ENCODE measurements at places on chromosomes 4 and X.

- no peak for ATAC-seq
Observed at GRCh38 chrX:290476-291166, 9.4 kb downstream of the PLCXD1 start.

DNA sequence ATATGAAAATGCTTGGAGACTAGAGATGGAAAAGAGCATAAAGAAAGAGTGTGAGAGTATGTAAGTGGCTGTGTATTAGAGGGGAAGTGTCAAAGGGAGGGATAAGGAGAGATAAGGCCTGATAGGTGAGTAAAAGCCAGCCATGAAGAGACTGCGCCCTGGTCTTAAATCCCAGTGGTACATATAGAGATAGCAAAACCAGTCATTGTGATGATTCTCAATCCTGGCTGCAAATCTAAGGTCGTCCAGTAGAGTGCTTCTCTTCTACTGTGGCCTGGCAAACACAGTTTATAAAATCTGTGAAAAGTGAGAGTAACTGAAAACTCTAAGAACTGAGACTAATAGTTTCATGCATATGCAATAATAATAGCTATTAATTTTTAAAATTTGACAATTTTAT, 86.9 kb downstream of the MAB21L2 start:
- ATAC-seq = no peak

GRCh38 chr4:134691915-134692314, 490.3 kb upstream of the PABPC4L start:
- no peak for ATAC-seq

DNA sequence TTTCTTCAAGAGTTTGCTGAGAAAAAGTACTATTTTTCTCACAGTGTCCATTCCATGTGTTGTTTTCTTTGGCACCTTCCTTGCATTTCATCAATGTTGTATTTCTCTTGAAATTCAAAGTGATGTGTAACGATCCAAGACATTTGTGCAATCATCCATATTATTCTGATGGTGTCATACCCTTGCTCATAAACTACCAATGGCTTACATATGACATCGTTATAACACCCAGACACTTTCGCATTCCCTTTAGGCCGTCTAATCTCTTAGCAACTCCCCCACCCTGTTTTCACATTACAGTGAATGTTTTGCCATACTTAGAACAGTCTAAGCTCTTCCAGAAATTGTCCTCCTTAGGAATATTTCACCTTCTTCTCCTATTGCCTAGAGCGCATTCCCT, 1779.0 kb downstream of the PCDH7 start:
- ATAC-seq = no peak

DNA sequence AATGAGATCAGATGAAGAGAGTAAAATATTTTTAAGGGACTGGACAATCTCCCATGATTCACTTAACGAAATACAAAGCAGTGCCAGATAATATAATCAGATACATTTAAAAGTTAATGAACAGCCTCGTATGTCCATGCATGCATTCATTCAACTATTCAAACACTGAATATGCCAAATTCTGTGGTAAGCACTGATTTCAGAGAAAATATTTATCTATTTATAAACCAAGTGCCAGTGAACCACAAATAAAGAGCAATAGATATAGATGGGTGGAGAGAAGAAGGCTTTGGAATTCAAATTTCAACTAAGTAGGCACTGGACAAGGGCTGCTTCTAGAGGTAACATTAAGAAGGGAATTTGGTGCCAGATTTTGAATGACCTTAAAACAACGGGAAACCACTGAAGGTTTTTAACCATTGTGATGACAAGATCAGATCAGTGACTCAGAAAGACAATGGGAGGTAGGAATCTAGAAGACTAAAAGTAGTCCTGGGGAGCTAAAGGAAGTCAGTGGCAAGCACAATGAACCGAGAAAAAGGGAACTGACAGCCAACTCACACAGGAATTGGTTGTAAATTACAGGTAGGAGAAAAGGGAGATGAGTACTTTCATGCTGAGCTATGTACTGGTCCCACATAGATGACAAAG, 14.2 kb downstream of the ELOVL6 start:
- no peak for ATAC-seq

- ATAC-seq = no peak
Observed at GRCh38 chrX:3176439-3176820, 135.2 kb downstream of the ARSF start.

GRCh38 chr4:145251391-145251790, 71.0 kb upstream of the OTUD4 start:
- ATAC-seq = no peak

DNA sequence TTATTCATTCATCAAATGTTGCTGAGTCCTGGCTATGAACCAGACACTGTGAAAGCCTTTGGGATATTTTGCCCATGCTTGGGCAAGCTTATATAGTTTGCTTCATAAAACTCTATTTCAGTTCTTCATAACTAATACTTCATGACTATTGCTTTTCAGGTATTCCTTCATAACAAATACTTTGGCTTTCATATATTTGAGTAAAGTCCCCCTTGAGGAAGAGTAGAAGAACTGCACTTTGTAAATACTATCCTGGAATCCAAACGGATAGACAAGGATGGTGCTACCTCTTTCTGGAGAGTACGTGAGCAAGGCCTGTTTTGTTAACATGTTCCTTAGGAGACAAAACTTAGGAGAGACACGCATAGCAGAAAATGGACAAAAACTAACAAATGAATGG, 1.7 kb upstream of the AFP start:
- ATAC-seq = no peak

DNA sequence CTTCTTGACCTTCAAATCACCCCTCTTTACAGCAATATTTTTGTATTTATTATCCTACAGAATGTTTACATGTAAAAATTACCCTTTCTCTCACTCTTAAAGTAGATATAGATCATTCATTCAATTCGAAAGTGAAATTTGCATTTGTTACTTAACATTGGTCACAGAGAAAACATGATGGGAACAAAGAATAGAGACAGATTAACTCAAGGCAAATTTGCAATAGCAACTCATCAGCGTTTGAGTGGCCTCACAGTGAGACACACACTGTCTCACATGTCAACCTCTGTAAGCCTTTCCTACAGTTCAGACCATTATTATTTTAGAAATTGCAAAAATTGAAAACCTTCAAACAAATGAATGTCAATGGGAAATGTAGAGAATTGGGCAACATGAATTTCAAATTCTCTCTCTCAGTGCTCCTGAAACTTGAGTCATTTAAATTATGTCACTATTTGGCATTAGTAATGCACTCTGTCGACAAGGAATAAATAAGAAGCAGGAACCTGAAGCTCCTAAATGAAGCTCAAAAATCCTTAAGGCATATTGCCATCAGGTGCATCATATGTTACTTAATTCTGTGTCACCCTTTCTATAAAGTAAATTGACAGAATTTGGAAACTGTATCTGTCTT, 148.3 kb upstream of the ANXA10 start:
- ATAC-seq = no peak

DNA sequence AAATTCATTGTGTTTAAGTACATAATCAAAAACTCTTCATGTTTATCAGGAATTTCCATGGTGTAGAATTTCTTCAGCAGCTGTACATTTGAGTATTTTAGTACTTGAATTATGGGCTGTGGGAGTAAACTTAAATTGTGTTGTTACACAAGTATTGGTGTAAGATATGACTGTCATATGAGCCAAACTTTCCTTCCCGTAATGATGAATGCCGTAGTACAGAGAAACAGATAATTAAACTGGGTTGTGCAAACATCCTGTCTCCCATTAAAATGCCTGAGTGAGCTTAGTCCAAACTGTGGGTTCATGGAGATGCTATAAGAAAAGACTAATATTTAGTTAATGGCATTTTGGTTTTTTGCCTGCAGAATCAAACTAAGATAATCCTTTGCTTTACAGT, 159.2 kb downstream of the SLC4A4 start:
- ATAC-seq = no peak

GRCh38 chr4:78568640-78569305, 17.2 kb downstream of the ANXA3 start:
- no peak for ATAC-seq

DNA sequence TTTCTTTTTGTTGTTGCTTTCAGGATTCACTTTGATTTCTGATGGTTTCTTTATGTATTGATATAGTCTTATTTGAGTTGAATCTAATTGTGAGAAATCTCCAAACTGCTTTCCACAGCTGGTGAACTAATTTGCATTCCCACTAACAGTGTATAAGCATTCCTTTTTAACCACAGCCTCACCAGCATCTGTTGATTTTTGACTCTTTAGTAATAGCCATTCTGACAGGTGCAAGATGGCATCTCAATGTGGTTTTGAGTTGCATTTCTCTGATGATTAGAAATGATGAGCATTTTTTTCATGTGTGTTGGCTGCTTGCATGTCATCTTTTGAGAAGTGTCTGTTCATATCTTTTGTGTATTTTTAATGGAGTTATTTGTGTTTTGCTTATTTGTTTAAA, 1023.1 kb downstream of the SH3BGRL start:
- no peak for ATAC-seq

GRCh38 chr4:53861856-53862610, 202.4 kb downstream of the CHIC2 start:
- ATAC-seq = no peak

GRCh38 chrX:155873188-155873587, 8.0 kb upstream of the VAMP7 start:
- no peak for ATAC-seq

DNA sequence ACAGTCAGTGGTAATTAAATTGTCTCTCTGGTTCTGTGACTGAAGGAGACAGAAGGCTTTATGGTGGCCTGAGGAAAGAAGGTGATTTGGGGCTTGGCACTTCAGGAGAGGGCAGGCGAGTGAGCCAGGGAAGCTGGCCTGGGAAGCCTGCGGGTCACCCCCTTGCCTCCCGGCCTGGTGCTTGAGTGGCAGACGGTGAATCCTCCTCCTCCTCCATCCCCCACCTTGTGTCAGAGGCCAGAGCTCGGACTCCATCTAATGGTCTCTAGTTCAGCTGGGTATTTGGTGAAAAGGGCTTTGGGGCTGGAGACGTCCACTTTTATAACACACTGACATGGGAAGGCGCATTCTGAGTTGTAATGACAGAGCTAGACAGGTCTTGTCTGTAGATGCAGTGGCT, 8.7 kb downstream of the TMEM187 start:
- ATAC-seq = no peak

DNA sequence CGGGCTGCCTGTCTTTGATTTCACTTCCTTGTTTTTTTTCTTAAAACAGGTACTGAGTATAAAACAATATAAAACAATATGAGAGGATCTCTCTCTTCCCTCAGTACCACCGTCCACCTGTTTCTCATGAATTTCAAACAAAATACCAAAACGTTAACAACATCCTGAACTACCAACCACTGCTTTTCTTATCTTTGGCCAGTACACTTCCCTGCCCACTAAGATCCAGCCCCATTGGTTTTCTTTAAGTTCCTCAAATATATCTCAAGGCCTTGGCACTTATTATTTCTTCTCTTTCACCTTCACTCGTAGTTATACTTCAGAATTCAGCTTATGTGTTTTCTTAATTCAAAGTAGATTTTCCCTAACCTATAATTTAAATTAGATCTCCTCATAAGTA, 370.2 kb upstream of the GRIA3 start:
- ATAC-seq = no peak

DNA sequence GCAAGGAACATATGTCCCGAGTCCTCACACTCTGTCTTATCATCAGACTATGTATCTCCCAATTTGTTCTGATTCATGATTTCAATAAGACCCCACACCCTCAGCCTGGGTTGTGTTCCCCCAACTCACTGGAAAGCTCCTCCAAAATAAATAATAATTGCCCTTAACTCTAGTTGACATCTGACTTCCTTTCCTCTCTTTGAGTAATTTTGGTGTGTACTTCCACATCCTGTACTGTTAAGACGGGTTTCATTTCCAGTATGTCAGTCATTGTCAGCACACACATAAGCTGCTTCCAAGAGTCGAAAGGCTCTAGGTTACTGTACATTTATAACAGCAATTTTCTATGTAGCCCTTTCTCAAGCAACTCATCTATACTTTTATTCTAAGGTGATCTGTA, 52.2 kb upstream of the C1QTNF7 start:
- ATAC-seq = no peak

- no peak for ATAC-seq
Observed at GRCh38 chr4:41384992-41385391, 128.3 kb downstream of the UCHL1 start.

DNA sequence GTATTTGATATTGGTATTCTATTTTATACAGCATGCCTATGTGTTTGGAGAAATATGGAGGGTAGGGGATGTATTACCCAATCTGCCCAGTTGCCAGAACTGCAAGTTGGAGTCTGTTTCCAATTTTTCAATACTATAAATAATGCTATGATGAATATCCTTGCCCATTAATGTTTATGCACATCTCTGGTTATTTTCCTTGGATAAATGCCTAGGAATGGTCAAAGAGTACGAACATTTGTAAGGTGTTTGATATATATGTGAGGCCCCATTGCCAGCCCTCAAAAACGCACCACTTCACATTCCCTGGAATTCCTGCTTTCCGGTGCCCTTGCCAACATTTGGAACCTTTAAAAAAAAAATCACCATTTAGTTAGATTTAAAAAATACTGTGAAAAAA, 34.3 kb downstream of the CLDN34 start:
- no peak for ATAC-seq

DNA sequence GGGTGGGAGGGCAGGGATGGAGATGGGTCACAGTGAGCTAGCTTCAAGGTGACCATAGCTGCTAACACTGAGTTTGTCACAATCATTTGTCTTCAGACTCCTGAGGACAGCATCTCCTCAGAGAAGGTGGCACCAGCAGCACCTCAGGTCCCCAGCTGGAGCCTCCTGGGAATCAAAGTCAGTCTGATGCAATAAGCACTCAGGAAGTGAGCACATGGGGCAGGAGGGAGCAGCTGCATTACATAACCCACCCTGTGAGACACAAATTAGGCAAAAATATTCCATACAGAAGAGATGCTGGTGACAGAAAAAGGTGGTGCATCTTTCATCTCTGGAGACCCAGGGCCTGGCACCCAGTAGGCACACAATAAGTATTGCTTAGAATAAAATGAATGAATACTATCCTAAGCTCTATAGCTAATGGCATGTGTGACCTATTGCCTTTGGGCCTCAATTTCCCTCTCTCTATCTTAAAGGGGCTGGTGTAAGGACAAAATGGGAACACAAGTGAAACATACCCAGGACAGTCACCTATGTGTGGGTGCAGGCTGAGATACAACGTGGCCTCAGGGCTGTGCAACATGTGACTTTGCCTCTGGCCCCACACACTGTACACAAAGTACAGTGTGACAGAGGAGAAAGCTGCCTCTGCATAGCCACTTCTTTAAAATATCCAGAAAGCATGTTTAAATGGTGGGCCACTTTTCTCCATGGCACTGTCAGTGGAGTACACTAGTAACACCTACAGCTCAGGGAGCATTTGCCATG, 37.1 kb downstream of the SLC39A8 start:
- no peak for ATAC-seq

GRCh38 chr4:77938560-77938959, 75.9 kb downstream of the MRPL1 start:
- ATAC-seq = no peak

DNA sequence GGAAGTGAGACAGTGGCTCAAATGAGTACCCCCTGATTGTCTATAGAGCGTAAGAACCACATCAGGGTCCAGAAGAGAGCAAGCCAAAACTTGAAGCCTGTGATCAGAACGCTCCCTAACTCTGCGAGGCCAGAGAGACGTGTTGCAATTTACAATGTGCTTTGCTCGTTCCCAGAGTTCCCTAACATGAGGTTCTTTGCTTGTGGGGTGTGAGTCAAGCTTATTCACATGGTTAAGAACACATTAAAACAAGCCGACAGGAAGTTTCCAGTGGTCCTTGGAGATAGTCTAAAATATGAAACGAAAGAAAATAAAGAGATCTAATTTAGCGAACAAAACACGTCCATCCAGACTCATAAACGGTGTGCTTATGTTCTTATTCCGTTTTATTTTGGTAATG, 702.3 kb downstream of the TRIML1 start:
- ATAC-seq = no peak

- no peak for ATAC-seq
Observed at GRCh38 chr4:56475917-56476316, 8.5 kb downstream of the SRP72 start.
